ENCODE measurements at places on chromosomes 2 and 18.
A peak's percentile ranks its signal among the peaks of the same experiment; 100 is the strongest.

DNA sequence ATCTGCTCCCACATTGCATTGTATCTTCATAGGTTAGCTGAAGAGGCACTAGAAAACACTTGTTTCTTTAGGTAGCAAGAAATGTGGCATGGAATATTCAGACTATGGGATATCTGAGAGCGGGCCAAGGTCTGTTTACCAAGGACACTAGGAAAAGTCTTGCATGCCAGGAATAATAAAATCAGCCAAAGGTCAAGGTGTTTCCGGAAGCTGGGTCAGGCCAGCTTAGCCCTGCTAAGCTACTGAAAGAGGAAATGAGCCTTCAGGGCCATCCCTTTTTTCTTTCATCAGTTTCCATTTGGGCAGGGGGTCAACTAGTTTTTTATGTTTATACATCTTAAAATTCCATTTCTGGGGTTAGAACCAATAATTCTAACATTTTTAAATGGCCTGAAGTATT, 101.1 kb downstream of the DPP4 start:
- DNase-seq, result no peak

GRCh38 chr2:27866237-27866636, 23.9 kb downstream of the RBKS start:
- no peak for DNase-seq

DNA sequence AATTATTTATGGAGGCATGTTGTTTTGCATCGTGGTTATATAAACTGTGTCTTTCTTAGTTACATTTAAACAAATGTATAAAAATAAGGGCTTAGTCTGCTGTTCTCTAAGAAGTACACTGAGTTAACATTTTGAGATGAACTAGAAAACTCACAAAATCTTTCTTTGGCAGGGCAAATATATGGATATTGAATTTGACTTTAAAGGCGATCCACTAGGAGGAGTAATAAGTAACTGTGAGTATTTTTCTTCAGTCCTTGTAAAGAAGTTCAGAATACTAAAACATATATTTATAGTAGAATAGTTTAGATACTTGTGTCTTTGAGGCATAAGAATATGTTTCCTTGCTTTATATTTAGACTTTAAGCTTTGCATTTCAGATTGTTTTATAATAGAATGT, 104.8 kb downstream of the MYO1B start:
- no peak for DNase-seq

DNA sequence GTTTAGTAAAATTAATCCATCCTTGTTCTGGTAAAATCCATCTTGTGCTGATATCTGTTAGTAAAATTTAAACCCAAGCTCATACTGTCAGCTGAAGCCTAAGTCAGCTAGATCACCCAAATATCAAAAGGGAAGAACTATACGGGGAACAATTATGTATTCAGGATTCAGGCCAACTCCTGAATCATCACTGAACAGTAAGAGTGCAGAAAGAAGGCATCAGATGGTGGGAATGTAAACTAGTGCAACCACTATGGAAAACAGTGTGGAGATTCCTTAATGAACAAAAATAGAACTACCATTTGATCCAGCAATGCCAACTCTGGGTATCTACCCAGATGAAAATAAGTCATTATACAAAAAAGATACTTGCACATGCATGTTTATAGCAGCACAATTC, 81.8 kb downstream of the RAPGEF4 start:
- DNase-seq, result no peak

DNA sequence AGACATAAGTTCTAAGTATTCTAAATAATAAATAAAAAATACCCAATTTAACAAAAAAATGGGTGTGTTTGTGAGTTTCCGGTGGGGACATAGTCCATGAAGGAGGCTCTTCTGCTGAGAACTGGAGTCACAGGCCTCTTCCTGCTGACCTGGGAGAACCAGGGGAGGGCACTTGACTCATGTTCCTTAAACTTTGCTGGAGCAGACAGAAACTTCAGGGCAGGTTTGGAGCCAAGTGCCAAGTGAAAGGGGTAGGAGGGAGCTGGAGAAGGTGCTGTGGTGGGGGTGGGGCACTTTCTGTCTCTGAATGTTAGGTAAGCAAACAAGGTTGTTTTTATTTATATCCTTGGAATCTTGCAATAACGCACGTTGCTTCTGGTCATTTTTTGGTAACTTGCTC, 78.8 kb upstream of the TTN start:
- DNase-seq, result no peak

- no peak for DNase-seq
Observed at GRCh38 chr2:215356948-215357461, 45.1 kb downstream of the ATIC start.

DNA sequence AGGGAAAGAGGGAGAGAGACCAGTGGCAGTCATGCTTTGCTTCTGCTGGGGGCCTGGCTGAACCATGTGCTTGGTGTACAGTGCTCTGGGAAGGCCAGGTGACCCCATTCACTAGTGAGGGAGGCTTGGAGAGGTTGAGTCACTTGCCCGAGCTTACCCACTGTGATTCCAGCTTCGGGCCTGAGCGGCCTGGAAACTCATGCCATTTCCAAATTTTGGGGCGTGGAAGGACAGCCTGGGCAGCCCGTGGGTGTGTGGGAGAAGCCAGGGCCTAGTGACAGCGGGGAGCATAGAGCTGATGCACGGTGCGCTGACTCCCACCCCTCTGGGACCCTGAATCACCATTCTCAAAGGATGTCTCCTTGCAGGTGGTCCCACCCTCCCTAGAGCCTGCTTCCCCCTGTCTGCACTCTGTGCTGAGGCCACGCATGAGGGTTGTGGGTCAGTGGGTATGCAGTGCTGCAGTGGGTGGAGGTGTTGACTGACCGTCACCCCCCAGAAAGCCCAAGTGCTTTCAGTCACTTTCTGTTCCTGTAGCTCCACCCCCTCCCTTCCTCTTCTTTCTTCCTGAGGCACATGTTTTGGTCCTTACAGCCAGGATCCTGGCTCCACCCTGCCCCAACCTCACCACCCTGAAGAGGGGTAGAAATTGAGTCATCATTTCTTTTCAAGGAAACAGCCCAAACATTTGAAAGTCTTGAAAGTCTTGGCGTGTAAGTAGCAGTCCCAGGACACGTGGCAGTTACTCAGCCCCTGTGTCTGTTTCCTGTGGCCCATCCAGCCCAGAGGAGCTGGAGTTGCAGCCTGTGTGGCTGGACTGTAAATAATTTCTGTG, 69.3 kb upstream of the MCFD2 start:
- peak; percentile 92 for DNase-seq

DNA sequence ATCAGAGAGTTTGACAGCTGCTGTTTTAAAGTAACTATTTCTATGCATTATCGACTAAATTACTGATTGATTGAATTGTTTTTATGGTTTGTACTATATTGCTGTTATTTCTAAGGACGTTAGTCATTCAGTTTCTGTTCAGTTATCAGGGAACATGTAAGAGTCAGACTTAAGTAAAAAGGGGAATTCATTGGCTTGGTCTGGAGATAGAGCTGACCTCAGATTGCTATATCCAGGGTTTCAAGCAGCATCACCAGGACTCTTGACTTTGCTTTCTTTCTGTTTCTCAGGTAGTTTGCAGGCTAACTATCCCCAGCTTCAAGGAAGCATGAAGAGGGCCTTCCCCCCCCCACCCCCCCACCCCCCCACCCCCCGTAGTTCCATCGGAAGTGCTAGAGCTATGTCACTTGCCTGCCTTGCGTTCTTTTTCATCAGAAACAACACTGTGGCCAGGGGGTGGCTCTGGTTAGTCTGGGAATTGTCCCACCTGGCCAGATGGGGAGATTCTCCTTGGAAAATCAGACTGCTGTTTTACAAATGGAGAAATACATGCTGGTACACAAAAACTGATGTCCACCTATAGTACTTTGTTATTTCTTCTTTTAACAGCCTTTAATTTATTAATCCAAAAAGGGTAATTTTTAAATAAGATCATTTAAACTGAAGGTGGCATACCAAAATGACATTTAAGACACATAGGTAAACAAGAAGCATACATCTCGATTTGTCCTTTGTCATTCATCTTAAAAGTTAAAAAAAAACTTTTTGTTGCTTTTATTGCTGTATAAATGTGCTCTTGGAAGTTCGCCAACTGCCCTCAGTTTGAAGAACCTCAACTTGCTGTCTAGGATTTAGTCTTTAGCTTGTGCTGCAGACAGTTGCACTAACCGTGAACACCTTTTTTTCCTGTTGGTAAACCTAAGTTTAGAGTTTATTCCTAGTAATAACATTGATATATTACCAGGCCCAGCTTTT, 9.4 kb downstream of the SMAD4 start:
- DNase-seq, result no peak

- DNase-seq, result no peak
Observed at GRCh38 chr2:194526121-194526520, 1130.9 kb upstream of the SLC39A10 start.

All from SIG-M5 (cell line).